NCI-H2171 (cell line): ENCODE measurements at places on chromosomes 7 and 10.

DNA sequence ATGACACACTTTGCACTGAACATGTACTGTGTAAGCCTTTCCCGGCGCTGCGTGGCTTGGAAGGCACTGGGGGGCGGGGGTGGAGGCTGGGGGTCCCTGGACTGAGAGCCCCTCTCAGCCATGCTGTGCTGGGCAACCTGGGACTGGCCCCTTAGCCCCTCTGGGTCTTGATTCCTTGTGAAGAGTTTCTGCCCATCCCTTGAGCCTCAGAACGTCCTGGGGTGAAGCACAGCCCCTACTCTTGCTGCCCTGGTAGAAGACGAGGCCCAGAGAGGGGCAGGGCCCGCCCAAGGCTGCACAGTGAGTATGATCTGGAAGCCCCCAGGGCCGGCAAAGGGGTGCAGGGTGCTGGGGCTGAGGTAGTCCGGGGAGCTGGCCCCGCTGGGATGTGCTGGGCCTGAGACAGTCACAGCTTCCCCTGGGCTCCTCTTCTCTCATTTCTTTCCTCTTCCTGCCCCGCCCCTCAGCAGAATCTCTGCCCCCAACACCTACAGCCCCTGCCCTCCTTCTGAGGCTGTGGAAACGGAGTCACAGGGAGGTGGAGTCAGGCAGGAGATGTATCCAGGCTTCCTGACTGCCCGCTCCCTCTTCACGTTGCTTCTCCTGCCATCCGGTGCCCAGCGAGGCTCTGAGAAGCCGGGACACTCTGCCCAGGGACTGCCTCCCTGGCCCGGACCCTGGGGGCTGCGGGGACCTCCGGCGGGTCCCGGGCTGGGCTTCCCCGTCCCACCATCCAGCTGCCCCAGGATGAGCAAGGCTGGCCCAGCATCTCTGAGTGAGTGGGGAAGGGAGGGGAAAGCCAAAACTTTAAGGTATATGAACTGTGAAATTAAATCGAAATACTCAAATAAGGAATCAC lies 60.5 kb downstream of the UNCX start:
- no peak for DNase-seq

GRCh38 chr7:18828994-18829857 lies 288.2 kb downstream of the TWIST1 start:
- DNase-seq: no peak

- no peak for DNase-seq
These were observed 10.9 kb upstream of the HERC4 start for GRCh38 chr10:68086011-68086410.

- no peak for DNase-seq
These were observed 165.6 kb downstream of the HGF start for GRCh38 chr7:81604075-81604807.

GRCh38 chr7:135240441-135240840 lies 6.8 kb downstream of the STRA8 start:
- no peak for DNase-seq

DNA sequence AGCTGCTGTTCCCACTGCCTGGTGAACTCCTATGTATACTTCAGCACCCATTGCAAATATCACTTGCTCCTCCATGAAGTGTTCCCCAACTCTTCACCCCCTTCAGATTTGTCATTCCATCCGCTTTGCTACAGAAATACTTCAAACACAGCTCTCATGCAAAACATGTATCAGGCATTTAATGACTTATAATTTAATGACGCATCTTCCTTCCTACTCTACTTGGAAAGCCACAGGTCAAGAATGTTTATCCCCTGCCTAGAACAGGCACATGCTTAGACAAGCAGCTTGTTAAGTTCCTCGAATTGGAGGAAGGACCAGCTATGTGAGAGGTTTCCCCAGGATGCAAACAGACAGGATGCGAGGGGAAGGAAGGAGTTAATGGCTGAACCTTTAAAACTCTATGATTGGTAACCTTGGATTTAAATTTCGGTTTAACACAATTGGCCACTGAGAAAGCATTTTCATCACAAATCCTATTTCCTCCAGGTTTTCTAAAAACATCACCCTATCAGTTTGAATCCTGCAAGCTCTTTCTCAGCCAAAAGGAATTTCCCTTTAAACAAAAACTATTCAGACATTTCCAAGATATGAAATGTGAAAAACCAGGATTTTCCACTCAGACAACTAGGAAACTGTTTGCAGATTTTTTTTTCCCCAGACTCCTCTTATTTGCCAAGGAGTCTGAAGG lies 11.5 kb downstream of the CREB3L2 start:
- DNase-seq: no peak

DNA sequence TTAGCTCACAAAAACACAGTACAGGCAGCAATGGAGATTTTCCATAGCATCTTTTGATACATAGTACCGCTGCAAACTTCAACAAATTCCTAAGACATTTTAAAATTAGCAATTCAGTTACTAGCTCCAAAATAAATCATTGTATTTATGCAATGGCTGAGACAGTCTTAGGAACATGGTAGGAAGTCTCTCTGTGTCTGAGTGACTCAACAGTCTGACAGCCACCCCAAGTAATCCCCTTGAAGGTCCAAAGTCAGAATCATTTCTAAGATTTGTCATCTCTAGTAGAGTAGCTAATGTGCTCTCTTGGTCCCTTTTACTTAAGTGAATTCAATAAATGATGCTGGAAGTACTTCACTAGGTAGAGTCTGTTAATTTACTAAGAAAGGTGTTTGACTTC lies 93.8 kb upstream of the NOBOX start:
- DNase-seq: no peak

GRCh38 chr10:123455861-123456260 lies 210.3 kb upstream of the GPR26 start:
- no peak for DNase-seq

DNA sequence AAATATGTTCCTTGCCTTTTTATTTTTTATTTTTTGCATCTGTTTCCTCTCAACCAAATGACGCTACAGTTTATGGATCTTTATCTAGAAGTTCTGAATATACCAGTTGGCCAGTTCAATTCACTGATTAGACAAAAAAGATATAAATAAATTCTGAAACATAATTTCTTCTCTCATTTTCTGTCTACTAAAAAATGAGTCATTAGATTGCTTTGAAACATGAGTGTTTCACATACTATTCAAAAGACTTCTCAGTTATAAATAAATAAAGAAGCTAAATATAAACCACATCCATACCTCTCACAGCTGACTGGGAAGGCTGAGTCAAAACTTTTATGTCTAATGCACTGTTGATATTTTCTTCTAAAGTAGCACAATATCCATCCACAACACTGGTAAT lies 97.6 kb upstream of the GPR22 start:
- no peak for DNase-seq

DNA sequence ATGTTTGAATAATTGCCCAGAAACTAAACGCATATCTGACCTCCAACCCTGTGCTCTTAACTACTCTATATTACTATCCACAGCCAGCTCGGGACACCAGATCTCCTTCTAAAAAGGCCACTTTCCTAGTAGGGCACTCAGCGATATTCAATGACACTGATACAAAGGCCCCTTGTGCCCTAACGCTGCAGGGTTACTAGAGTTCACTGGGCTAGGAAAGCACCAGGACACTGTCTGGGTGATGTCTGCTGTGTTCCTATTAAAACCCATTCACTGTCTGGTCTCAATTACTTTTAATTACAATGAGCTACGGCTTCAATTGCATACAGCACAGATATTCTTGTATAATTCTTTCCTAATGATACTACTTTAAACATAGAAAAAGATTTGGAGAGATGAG lies 91.7 kb downstream of the SORCS1 start:
- no peak for DNase-seq

DNA sequence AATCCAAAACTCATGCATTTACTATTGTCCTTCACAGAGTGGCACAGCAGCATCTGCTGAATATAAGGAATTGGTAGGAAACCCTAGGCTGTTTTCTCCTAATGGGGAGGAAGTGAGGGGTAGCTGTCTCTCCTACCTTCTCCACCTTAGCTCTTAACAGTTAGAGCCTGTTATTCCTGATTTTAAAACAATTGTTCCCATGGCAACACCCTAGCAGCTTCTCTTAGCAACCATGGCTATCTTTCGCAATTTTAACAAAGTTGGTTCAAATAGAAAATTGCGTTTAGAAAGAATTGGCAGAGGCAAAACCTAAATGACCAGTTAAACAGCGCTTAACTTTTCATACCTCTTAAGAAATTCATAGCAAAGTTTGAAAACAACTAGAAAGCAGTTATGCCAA lies 603.4 kb upstream of the AUTS2 start:
- no peak for DNase-seq

DNA sequence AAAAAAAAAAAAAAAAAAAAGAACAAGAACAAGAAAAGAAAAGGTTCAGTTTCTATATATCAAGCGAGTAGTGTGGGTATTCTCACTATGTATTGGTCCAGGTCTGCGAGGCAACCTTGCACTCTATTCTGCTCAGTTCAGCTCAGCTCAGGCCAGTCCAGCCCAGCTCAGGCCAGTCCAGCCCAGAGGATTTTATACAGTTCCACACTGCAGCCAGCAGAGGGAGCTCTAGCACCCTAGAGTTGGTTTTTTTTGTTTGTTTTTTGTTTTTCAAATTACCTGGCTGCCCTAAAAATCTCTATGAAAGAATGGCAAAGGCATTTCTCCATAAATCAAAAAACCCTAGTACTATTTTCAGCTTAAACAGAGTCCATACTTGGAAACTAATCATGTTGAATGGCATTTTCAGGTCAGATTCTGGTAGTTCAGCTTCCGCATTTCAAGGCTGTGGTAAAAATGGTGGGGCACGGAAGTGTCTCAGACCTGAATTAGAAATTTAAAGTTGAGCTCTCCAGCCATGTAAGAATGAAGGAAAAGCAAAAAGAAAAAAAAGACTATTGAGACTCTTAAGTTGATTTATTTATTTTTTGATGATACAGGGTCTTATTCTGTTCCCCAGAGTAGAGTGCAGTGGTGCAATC lies 55.2 kb upstream of the GSDME start:
- no peak for DNase-seq

GRCh38 chr10:13099144-13099665 lies 758 bp upstream of the OPTN start:
- DNase-seq: peak; percentile 28

DNA sequence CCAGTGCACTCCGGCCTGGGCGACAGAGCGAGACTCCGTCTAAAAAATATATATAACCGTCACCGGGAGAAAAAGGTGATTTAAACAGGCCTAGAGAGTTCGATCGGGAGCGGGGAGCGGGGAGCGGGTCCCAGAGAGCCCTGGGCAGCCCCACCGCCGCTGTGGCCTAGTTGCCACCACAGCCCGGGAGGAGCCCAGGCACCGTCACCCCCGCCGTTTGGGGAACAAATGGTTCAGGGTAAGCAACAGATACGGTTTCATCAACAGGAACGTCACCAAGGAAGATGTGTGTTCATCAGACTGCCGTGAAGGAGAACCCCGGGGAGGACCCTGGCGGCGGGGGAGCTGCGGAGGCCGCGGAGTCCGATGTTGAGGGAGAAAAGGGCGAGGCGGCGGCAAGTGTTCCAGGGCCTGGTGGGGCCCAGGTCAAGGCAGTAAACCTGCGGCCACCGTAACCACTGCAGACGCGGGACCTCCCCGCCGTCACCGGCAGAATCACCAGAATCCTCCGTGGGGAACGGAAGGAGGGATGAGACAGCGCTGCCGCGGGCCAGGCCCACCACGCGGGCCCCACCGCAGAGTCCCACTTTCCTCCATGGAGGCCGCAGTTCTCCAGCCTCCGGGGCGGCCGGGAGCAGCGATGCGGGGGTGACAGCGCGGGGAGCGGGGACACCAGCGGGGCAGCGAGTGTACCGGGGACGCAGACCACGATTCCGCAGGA lies 103.4 kb downstream of the GALNT11 start:
- DNase-seq: no peak

DNA sequence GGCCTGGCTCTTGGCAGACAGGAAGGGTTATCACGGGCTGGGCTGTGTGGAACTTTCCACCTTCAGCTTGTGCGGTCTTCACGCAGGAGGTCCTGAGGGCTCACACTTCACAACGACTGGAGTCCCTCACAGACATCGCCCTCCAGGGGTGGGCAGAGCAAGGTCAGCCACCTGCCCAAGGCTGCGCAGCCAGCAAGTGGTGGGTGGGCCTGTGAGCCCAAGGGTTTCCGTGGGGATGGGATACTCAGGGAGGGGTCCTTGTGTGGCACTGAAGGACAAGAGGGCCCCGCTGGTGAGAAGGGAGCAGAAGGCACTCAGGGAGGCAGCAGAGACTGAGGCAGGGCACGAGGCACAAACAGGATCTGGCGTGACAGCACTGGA lies 22.0 kb downstream of the PDIA4 start:
- no peak for DNase-seq
